Stimulated activated CD8-positive, alpha-beta memory T cell treated with anti-CD3 and anti-CD28 coated beads, Interleukin-4, amount 100 ng/mL, for 48 hours (primary cell): ENCODE measurements at places on chromosomes 1 and 21.

- DNase-seq = no peak
Observed at GRCh38 chr1:200369131-200369530, 40.7 kb downstream of the ZNF281 start.

GRCh38 chr1:84988588-84988987 is 8.3 kb downstream of the MCOLN2 start:
- DNase-seq = no peak

- no peak for DNase-seq
Observed at GRCh38 chr1:151914076-151914475, 4.8 kb upstream of the THEM4 start.

DNA sequence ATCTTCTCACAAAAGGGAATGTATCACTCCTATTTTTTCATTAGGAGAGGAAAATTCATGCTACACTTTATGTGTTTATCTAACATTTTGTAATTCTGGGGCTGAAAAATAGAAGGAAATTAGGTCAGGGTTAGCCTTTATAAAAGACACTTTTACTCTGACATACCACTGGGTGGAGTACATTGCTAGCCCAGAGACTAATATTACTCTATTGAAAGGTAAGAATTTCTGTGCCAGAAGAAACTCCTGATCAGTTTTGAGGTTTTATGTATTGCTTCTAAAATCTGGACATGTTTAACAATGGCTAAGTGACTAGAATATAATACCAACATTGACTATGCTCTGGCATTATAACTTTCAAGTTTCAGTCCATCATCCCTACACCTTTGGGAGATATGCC is 724.6 kb downstream of the USP25 start:
- no peak for DNase-seq

GRCh38 chr1:25818569-25818968 is 1.2 kb upstream of the MTFR1L start:
- DNase-seq = no peak

DNA sequence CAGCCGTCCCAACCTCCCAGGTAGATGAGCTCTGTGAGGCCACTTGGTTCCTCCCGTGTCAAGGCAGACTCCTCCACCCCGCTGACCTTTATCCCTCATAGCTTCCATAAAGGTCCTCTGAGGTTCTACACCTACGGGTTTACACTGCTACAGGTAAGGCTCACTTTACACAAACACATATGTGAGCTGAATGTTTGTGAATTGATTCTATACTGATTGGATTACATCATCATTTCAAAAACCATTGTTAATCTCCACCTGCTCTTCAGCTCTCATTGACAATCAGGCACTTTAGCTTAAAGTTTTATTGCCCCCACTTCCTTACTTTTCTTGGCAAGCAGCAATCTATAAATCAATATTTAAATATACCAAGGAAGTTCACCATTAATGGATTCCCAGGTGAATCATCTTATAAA is 12.8 kb upstream of the RGS16 start:
- DNase-seq = no peak

DNA sequence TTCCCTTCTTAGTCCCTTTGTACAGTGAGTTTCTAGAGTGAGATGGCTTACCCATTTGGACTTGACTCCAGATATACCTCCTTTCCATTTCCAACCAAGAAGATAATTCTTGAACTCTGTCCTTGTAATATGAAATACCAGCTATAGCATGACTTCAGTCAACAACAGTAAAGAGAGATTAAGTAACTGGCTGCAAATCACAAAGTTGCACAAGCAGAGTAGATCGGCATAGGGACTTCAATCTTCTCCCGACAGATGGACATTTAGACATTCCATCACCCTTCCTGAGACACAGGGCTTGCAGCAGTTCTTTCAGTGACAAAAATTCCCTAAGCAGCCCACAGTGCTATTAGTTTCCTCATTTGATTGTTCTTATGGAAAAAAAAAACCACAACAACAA is 44.6 kb downstream of the JAK1 start:
- no peak for DNase-seq

- no peak for DNase-seq
Observed at GRCh38 chr1:171994293-171994692, 153.0 kb downstream of the DNM3 start.

GRCh38 chr1:33161061-33161681 is 20.7 kb downstream of the TRIM62 start:
- no peak for DNase-seq

DNA sequence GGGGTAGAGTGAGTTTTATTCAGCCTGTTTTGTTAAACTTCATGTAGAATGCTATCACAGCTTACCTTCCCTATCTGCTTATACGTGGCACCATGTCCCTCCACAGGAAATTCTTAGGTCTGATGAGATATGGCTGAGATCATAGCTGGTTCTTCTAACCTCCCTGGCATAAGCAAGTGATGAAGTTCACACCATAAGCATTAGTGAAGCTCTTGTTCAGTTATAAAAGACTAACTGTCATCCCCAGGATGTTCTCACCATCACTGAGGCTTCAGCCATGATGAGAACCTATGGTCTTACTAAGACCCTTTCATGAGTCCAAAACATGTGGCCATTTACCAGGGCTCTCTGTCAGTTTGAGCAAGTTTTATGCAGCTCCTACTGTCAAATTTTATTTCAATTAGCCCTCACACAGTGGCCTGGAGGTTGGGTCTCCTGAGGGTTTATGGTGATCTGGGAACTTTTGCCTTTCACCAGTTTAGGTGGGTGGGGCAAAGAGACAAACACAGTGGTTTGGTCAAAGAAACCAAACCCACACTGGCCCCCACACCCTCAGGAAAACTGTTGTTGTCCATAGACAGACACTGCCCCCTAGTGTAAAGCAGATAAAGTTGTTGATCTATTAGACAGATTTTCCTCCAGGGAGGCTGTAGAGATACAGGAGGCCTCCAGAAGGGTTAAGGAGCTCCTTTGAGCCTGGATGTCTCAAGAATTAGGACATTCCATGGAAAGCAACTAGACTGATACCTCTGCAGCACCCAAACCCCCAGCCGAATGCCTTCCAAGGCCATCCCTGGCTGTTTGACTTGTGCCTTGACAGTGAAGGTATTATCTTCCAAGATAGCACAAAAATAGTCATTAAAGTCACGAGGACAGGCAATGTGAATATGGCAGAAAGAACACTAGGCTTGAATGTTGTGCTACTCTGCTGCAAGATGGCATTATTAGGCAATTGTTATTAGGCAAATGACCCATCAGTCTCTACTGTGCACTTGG is 5.0 kb downstream of the SLC22A15 start:
- peak; percentile 35 for DNase-seq

GRCh38 chr1:174051956-174052355 is 29.8 kb upstream of the RC3H1 start:
- DNase-seq = no peak

DNA sequence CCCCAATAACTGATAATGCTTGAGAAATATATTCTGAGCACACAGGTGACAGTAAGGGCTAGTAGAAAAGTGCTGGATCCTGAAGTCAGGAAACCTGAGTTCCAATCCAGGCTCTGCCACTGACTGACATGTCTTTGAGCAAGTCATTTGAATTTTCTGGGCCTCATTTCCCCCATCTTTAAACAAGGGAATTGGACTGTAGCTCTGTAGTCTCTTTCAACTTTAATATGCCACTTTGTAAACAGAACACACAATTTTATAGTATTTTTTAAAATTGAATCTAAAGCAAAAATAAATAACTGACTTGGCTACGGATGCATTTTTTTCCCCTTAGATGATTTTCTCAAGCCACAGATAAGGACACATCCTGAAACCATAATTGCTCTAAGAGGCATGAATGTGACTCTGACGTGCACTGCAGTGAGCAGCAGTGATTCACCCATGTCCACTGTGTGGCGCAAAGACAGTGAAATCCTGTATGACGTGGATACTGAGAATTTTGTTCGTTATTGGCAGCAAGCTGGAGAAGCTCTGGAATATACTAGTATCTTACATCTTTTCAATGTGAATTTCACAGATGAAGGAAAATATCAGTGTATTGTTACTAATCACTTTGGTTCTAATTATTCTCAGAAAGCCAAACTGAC is 37.0 kb downstream of the LRIG2 start:
- no peak for DNase-seq

DNA sequence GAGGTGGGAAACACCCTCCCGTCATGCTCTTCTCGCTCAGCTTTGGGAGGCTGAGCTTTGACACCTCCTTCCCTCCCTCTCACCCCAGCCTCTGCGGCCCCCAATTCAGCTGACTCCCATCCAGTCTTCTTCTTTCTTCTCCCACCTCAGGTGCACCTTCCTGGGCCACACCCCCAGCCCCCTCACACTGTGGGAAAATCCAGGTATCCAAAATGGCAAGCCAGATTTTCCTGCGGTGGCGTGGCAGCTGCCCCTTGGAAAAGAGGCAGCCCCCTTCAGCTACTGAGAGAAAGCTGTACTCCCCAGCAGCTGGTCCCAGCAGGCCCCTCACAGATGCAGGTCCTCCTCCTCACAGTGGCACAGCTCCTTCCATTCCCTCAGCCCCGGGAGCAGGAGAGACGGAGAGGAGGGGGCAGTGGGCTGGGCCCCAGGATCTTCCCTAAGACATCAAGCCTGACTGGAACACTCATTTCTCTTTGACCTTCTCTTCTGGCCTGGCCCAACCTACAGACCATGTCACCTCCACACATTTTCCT is 61.6 kb downstream of the OPTC start:
- no peak for DNase-seq

- DNase-seq = peak; percentile 52
Observed at GRCh38 chr1:180181048-180181447, 26.4 kb downstream of the QSOX1 start.

DNA sequence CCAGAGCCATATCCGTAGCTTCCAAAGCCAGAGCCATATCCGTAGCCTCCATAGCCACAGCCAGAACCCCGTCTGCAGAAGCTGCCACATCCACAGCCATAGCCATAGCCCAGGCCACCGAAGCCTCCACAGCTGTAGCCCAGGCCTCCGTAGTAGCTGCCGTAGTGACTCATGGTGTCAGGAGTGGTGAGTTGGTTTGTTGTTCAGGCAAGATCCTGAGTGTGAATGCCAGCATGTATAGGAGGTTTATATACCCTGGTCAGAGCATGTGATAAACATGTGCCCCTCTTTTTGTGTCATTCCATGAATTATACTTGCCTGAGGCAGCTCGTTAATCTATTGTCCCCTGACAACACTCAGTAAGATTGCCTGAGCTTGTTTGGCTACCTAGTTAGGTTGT is at the start of gene KRTAP19-1:
KRTAP19-1 (minus strand) TSS at position 223 of the 400 bp plus-strand sequence; CDS start at position 173, 50 bp downstream.
- no peak for DNase-seq

DNA sequence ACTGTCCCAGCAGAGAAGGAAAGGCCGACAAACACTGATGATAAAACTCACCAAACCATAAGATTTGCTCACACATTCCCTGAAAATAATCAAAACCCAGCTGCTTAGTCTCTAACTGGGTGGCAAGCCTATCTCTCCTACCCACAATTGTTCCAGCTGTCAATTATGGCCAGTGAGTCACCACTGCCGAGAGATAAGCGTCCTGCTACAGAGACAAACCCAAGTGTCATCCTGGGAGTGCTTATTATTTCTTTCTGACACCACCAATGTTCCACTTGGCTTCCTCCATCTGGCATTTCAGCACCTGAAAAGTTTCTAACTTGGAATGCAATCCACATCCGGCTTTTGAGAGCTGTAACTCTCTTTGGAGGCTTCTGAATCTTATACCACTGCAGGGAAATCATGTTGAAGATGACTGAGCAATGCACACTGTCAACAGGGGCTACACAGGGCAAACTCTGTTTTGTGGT is 51.5 kb upstream of the VAV3 start:
- peak; percentile 32 for DNase-seq

DNA sequence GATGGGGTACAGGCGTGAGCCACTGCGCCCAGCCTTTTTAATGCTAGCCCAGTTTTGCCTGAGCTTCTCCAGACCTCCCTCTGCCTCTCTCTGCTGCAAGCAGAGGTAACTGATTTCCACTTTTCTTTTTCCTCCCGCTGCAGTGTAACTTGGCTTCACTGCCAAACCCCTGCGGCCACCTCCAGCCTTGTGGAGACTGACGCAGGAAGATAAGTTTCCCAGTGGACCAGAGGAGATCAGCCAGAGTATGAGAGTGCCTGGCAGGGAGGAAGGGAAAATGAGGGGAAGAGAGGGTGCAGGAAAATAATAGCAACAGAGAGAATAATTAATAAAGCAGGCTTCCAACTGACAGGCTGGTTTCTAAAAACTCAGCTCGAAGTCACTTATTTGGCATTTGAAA is 143.7 kb downstream of the PCNX2 start:
- DNase-seq = no peak

DNA sequence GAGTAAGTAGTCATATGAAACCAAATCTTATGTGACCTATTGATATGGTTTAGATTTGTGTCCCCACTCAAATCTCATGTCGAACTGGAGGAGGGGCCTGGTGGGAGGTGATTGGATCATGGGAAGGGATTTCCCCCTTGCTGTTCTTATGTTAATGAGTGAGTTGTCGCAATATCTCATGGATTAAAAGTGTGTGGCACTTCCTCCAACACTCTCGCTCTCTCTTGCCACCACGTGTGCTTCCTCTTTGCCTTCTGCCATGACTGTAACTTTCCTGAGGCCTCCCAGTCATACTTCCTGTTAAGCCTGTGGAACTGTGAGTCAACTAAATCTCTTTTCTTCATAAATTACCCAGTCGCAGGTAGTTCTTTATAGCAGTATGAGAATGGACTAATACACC is 241.2 kb downstream of the RGS7 start:
- no peak for DNase-seq
